ENCODE measurements at places on chromosomes 7 and 10. TPM values are rescaled to one million over a fixed set of nuclear protein-coding genes. Genes with fewer than 3 reads are reported as not detected.

The ARMH3 gene
- total RNA-seq = 10.8 TPM

The CRHR2 gene
- total RNA-seq = not detected

The PLXDC2 gene
- total RNA-seq = 1.5 TPM

The MRC1 gene
- total RNA-seq = 16.2 TPM

The KLF14 gene
- total RNA-seq = not detected

The ACTL6B gene
- total RNA-seq = not detected

The HYAL4 gene
- total RNA-seq = not detected

The PRLHR gene
- not detected for total RNA-seq

The WASHC2A gene
- total RNA-seq = 44.7 TPM

The GNAT3 gene
- not detected for total RNA-seq

The IL6 gene
- 23.7 TPM for total RNA-seq

The SPDYE6 gene
- not detected for total RNA-seq

The PNLIPRP1 gene
- not detected for total RNA-seq

The ZNF467 gene
- total RNA-seq = 4.5 TPM

The SOSTDC1 gene
- total RNA-seq = not detected

The DNAJC12 gene
- total RNA-seq = 0.53 TPM

The DENND2A gene
- not detected for total RNA-seq

The SFTPD gene
- total RNA-seq = not detected

The CAPZA2 gene
- 509 TPM for total RNA-seq

The NCF1 gene
- not detected for total RNA-seq

The PNLIPRP3 gene
- total RNA-seq = not detected

The PFKP gene
- 349 TPM for total RNA-seq

The EPDR1 gene
- total RNA-seq = 5.5 TPM
